ENCODE measurements at places on chromosomes 3 and 15. TPM values are rescaled to one million over a fixed set of nuclear protein-coding genes. Genes with fewer than 3 reads are reported as not detected.
A peak's percentile ranks its signal among the peaks of the same experiment; 100 is the strongest.

GRCh38 chr15:63156755-63157117 is 541 bp downstream of the RPS27L start:
- DNase-seq = peak; percentile 41

GRCh38 chr3:112579232-112579631 is 17.4 kb downstream of the SLC35A5 start:
- DNase-seq = no peak

DNA sequence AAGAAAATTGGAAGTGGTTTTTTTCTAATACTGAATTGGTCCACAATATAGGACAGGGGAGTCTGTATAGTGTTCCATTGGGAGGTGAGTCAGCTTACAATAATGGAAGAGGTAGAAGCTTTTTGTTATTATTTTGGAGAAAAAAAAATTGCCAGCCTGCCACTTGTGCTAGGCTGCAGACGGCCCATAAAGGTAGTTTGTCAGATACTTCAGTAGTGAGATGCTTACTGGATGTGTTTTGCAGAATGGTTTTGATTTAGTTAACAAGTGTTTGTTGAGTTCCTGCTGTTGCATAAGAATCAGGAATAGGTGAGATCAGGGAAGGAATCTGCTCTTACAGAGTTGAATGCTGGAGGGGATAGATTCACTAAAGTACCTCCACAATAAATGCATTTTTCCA is 1.0 kb downstream of the DTWD1 start:
- no peak for DNase-seq

OSTN gene
- 2.4 TPM for total RNA-seq

SEMA3B gene
- total RNA-seq = 252 TPM
